DMS79 treated with DMSO at 0.1 percent for 48 hours (cell line): ENCODE measurements at places on chromosomes 12 and 14.
A peak's percentile ranks its signal among the peaks of the same experiment; 100 is the strongest.

- no peak for DNase-seq
Observed at GRCh38 chr12:102633981-102634605, 153.7 kb upstream of the IGF1 start.

- no peak for DNase-seq
Observed at GRCh38 chr14:105026802-105027563, 6.1 kb upstream of the CDCA4 start.

GRCh38 chr12:89206390-89206789, 145.9 kb downstream of the DUSP6 start:
- no peak for DNase-seq

DNA sequence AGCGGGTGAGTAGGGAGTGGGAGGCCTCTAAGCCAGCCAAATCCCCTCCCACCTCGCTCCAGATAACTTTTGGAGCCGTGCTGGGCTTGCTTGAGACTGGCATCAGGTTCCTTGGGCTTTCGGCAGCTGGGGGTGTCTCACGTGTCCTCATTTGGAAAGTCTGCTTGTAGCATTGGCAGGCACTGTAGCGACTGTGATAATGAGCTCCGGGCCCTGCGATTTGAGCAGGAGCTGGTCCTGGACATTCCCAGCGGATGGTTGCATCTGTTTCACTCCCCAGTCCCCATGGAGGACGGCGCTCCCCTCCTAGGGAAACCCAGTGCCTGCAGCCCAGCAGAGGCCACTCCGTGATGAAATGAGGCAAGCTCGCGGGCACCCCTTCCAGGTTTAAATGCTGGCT, 49.4 kb downstream of the DGLUCY start:
- no peak for DNase-seq

DNA sequence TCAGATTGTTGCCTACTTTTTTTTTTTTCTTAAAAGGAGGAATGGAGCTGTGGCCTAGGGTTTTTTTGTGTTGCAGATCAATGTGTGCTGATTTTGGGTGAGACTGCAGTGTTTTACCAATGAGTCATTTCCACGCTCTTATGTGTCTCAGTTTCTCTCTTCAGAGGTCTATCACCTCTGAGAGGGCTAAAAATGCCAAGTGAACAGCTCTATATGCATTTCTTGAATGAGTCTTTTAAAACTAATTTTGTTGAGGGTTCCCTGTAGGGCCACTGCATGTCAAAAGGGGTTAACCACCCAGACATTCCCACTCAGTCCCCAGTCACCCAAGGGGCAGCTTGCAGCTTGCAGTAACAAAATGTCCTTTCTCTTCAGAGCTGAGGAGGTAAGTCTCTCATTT, 24.3 kb upstream of the GLIPR1L2 start:
- DNase-seq, result no peak

DNA sequence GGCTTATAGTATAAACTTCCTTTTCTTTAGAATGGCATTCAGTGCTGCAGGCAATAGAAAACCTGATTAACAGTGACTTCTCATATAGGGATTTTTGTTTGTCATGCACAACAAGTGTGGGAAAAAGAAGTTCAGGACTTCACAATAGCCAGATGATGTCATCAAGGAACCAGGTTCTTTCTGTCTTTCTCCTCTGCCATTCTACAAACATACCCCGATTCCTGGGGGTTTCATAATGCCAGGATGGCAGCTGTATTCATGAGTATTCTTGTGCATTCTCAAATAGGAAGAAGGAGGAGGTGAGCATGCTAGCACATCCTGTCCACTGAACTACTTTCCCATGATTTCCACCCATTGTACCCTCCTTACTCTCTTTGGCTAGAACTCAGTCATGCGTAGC, 182.7 kb upstream of the EEA1 start:
- no peak for DNase-seq

DNA sequence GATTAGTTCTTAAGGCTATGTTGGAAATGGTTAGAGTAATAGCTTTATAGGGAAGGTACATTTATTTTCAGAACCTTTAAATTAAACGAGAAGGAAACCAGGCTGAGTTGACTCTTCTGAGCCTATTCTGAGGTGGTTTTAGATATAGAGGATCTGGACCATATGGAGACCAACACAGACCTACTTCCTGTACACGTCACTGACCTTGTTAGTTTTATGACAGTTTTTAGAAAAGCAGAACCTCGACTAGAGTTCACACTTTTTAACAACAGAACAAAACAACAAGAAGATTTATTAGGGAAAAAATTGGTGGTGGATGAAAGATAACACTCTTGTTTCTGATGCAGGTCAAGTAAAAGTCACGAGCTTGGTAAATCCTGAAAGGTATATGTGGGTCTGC, 107.1 kb downstream of the NPAS3 start:
- DNase-seq, result no peak

GRCh38 chr14:101104485-101104884, 201.0 kb upstream of the RTL1 start:
- DNase-seq, result no peak

- peak; percentile 38 for DNase-seq
Observed at GRCh38 chr14:74501135-74501614, 7.6 kb downstream of the ISCA2 start.

DNA sequence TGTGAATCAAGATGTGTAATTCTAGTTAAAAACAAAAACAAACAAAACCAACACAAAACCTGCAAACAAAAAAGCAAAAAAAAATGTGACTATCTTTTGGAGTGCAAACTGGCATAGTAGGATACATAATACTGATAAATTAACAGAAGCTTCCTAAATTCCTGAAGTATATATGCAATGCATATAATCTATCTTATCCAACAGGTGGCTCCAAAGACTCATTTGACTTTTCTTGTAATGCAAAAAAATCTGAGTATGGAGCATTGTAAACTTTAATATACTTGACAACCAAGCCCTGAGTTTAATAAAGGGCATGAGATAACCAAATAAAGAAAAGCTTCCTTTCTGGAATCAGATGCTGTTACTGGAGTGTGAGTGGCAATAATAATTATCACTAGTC, 1003.6 kb downstream of the FSCB start:
- DNase-seq, result no peak

DNA sequence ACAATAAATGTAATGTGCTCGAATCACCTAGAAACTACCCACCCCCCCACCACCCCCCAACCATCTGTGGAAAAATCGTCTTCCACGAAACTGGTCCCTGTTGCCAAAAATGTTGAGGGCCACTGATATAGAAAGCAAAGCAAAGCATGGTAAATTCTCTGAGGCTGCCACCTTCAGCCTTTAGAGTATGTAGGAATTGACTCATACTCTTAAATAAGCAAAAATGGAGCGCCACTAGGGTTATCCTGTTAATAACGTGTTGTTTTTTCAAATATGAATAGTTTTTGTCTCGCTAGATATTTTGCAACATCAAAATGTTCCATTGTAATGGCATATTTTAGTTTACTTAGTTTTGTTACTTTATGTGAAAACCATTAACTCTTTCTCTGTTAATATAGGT, 18.2 kb downstream of the DYNC1H1 start:
- no peak for DNase-seq

DNA sequence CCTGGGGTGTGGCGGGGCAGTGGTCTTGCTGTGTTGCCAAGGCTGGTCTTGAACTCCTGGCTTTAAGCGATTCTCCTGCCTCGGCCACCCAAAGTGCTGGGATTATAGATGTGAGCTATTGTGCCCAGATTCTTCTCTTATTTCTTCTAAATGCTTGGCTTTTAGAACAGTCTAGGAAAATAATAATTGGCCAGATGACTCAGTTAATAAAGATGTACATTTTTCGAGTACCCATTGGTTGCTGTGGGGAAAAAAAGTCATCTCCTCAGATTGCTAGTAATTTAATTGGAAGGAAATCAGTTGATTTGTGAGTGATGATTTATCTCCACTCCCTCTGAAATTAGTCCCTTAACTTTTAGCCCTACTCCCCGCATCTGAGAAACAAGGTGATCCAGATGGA, 45.5 kb downstream of the CHST11 start:
- no peak for DNase-seq

DNA sequence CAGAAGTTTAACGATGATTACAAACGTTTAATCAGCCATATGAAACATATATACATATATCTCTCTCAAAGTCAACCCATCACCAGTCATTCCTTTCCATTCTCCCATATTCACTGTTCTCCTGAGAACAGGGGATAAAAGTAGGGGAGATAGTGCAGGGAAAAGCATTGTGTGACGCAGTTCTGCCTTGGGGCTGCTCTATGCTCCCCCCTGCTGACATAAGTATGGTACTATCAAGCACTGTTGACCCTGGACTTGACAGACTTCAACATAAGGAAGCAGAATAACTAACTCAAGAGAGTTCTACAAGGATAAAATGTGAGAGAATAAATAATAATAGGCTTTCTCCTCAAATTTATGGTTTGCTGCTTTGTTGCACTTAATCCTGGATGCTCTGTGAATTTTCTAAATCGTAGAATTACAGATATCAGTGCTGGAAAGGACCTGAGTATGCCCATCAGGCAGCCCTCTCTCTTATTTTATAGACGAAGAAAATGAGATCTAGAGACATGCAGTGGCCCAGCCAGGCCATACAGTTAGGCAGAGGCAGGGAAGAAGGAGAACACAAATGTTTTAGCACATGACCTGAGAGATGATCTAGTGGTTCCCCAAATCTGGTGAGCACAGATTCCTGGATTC, 87.2 kb downstream of the SCN8A start:
- no peak for DNase-seq

DNA sequence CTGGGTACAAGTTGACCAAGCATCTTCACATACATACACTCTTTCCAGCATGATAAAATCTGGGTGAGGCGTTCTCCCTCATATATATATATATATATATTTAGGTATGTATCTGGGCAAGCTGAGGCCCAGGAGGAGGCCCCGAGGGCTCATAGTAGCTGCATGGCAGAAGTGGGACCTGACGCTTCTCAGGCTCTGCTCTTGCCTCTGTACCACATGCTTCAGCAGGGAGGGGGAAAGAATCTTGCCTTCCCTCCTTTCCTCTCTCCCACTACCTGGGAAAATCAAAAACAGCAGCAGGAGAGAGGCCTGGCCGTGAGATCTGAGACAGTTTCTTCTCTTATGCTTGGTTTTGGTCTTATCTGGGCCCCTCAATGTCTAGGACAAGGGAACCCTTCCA, 9.2 kb downstream of the PPP1R1A start:
- DNase-seq, result no peak

DNA sequence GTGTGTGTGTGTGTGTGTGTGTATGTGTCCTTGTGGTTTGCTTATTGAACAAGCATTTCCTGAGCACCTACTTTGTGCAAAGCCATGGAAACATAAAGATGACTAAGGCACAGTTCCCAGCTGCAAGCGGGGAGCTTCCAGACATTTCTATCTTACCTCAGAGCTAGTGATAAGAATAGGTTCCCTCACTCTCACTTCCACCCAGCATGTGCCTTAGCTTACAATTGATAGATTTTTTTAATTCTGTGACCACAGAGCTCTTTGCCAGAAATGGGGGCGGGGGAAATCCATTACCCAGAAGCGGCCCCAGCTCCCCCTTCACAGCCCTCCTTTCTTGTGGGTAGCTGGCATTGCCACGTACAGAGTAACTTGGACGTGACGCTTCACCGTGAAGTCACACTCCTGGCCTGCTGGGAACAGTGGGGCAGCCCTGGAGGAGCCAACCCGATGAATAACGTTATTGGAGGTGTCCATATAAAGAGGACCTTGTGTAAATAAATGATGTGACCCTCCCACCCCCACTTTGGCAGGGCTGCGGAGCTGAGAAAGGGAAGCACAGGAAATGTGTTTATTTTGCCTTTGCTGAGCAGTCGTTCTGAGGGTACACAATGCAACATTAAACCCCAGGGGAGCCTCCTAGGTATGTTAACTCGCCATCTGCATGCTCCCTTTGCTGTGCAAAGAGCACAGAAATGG, 238.9 kb downstream of the CHST11 start:
- DNase-seq, result peak; percentile 29

- DNase-seq, result no peak
Observed at GRCh38 chr12:7374423-7375144, 69.4 kb downstream of the CD163L1 start.

GRCh38 chr12:62848418-62848817, 86.5 kb downstream of the PPM1H start:
- no peak for DNase-seq

- no peak for DNase-seq
Observed at GRCh38 chr12:89181271-89181920, 170.9 kb downstream of the DUSP6 start.

- no peak for DNase-seq
Observed at GRCh38 chr12:42410340-42410739, 84.4 kb downstream of the PPHLN1 start.
